T-helper 1 cell treated with Interleukin-12 subunit alpha and Interleukin-12 subunit beta and Interleukin-4 antibody, amounts not matched to agents 30 ng/mL and 1 ng/mL, for 36 hours (primary cell): ENCODE measurements at places on chromosomes 3 and 15. TPM values are rescaled to one million over a fixed set of nuclear protein-coding genes. Genes with fewer than 3 reads are reported as not detected.

Gene SLC7A14
- total RNA-seq: not detected in 2 replicates

Gene GRIP2
- 0.05 and 0.10 TPM in 2 replicates for total RNA-seq

Gene GOLGA6D
- not detected in 2 replicates for total RNA-seq

Gene PYGO1
- not detected in 2 replicates for total RNA-seq

Gene PYDC2
- not detected in 2 replicates for total RNA-seq

Gene SERPINI1
- 1.9 and 2.0 TPM in 2 replicates for total RNA-seq

Gene RETNLB
- total RNA-seq: not detected in 2 replicates

Gene KCNMB2
- total RNA-seq: not detected in 2 replicates

Gene RPP14
- 18.0 and 19.6 TPM in 2 replicates for total RNA-seq

Gene MTHFS
- 30.5 and 34.1 TPM in 2 replicates for total RNA-seq

Gene ATP13A5
- total RNA-seq: not detected in 2 replicates

Gene ZPLD1
- not detected in 2 replicates for total RNA-seq

Gene ROPN1
- total RNA-seq: not detected in 2 replicates

Gene FBXO40
- not detected in 2 replicates for total RNA-seq

Gene CLDN18
- total RNA-seq: not detected in 2 replicates

Gene SH3BP5
- 103 and 104 TPM in 2 replicates for total RNA-seq

Gene CLDN1
- total RNA-seq: 0.07 and 0.37 TPM in 2 replicates

Gene EXD1
- not detected in 2 replicates for total RNA-seq

Gene BFSP2
- total RNA-seq: 0.44 and 0.47 TPM in 2 replicates

Gene ALG1L2
- not detected in 2 replicates for total RNA-seq

Gene PLCH1
- 0.71 and 0.88 TPM in 2 replicates for total RNA-seq

Gene IL5RA
- not detected in 2 replicates for total RNA-seq

Gene CTXN2
- total RNA-seq: not detected in 2 replicates

Gene CELSR3
- total RNA-seq: 6.0 and 7.4 TPM in 2 replicates

Gene CNTN4
- not detected in 2 replicates for total RNA-seq

Gene SLC51B
- not detected in 2 replicates for total RNA-seq

Gene REC114
- not detected in 2 replicates for total RNA-seq

Gene MAP6D1
- 0.76 and 1.1 TPM in 2 replicates for total RNA-seq

Gene SRGAP3
- 1.3 and 1.6 TPM in 2 replicates for total RNA-seq

Gene SHC4
- total RNA-seq: 1.6 TPM in 2 replicates

Gene HERC2
- 46.3 and 48.9 TPM in 2 replicates for total RNA-seq

Gene FETUB
- total RNA-seq: not detected in 2 replicates

Gene SPINK8
- not detected in 2 replicates for total RNA-seq

Gene SEC11A
- 104 and 108 TPM in 2 replicates for total RNA-seq

Gene TMCO5A
- not detected in 2 replicates for total RNA-seq

Gene DGKG
- total RNA-seq: 0.71 and 0.78 TPM in 2 replicates

Gene TF
- 0.22 and 0.59 TPM in 2 replicates for total RNA-seq

Gene OXTR
- 0.56 and 1.0 TPM in 2 replicates for total RNA-seq

Gene ANKRD63
- not detected in 2 replicates for total RNA-seq

Gene CHAC1
- 6.7 and 8.2 TPM in 2 replicates for total RNA-seq

Gene BNIP2
- total RNA-seq: 70.6 and 76.2 TPM in 2 replicates

Gene IMPG2
- total RNA-seq: 0.51 and 0.54 TPM in 2 replicates

Gene RTP1
- total RNA-seq: not detected in 2 replicates

Gene SCN11A
- 0.07 and 0.12 TPM in 2 replicates for total RNA-seq

Gene TNNC1
- 0.74 and 1.3 TPM in 2 replicates for total RNA-seq

Gene LRRC34
- total RNA-seq: 1.5 and 1.9 TPM in 2 replicates

Gene SNURF
- 11.9 and 13.8 TPM in 2 replicates for total RNA-seq

Gene FSTL1
- total RNA-seq: 0.12 and 0.32 TPM in 2 replicates

Gene THSD4
- total RNA-seq: not detected in 2 replicates

Gene EPHB3
- total RNA-seq: 0.10 TPM in 2 replicates

Gene ETFA
- 95.5 and 97.8 TPM in 2 replicates for total RNA-seq

Gene AEN
- total RNA-seq: 58.2 and 59.1 TPM in 2 replicates

Gene NR2E3
- total RNA-seq: not detected in 2 replicates

Gene MAP4
- total RNA-seq: 104 and 106 TPM in 2 replicates

Gene VEPH1
- not detected in 2 replicates for total RNA-seq

Gene CLSTN2
- 0.05 TPM in 1 of 2 replicates, not detected in the other for total RNA-seq
